ENCODE measurements at places on chromosomes 4 and X. TPM values are rescaled to one million over a fixed set of nuclear protein-coding genes. Genes with fewer than 3 reads are reported as not detected.

Gene TRAM1L1
- total RNA-seq = not detected

- H3K27ac ChIP-seq = no peak overlapping the region
- H3K27me3 ChIP-seq = no peaks in the 10 kb centered on the region
- no peaks in the 10 kb centered on the region for H3K36me3 ChIP-seq
- H3K4me1 ChIP-seq = no peaks in the 10 kb centered on the region
- no peak overlapping the region for H3K4me3 ChIP-seq
Measured at GRCh38 chrX:76605390-76605789, 177.9 kb downstream of the MAGEE1 start.

Gene TMEM31
- total RNA-seq = 0.52 TPM

DNA sequence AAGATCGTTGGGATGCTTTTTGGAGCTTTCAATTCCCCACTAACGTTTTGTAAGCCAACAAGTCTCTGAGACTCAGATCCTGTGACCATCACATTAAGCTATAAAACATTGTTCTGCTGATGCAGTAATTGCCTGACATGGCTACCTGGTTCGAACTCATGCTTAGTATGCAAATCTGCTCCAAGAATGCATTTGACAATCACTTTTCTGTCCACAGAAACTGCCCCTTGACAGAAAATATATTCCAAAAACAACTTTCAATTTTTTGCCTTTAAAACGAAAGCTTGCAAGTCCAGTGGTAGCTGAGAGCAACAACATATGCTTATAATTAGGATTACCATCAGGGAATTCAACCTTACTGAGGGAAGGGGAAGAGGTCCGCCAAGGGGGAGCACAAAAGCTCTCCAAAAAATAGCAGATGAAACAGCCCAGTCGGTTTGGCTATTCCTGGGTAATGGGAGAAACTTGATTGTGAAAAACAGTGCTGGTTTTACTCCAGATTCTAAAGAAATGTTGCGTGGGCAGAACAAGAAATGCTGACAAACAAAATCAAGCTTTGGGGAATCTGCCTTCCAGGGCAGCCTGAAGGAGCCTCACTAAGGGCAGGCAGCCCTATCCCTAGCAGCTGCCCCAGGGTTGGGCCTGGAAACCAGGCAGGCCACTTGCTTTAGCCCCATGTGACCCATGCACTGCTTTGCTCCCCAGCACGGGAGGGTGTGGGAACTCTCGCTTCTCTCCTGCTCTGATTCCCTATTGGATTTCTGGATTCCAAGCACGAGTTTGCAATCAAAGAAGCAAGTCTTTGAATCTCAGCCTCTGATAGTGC is 160.7 kb upstream of the LDB2 start:
- H3K27me3 ChIP-seq = no peaks in the 10 kb centered on the region
- no peak overlapping the region for H3K27ac ChIP-seq
- H3K36me3 ChIP-seq = no peaks in the 10 kb centered on the region
- no peaks in the 10 kb centered on the region for H3K4me1 ChIP-seq
- DNase-seq = no peak

GRCh38 chrX:102067966-102068723 is 57.3 kb upstream of the TCEAL2 start:
- no peaks in the 10 kb centered on the region for H3K36me3 ChIP-seq
- DNase-seq = no peak
- H3K4me3 ChIP-seq = no peak overlapping the region
- no peak overlapping the region for H3K27ac ChIP-seq
- H3K27me3 ChIP-seq = peaks cover 11% of the 10 kb centered on the region

DNA sequence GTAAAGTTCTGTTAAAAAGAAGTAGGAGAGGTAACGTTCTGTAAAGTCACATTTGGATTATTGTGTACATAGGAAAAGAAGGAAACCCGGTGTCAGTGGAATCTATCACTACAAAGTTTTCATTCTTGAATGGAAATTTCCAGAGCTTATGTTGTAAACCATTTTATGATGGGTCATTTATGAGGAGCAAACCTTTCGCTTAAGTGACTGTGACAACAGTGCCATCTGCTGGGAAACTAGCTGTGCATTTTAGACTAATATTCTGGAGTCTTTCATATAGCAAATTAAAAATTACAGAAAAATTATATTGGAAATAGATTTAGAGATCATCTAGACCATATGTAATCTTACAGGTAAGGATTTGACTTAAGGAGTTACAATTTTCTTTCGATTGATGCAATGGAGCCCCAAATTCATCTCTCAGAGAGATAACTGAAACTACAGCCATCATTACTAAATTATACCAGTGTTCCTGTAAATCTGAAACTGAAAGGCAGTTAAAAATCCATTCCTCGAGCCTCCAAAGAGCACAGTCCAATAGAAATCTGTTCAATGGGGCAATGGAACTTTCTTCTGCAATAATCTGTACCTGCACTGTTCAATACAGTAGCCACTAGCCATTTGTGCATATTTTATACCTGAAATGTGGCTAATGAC is 26.9 kb downstream of the ASB9 start:
- no peaks in the 10 kb centered on the region for H3K36me3 ChIP-seq
- H3K4me3 ChIP-seq = no peak overlapping the region
- peaks cover 8% of the 10 kb centered on the region for H3K4me1 ChIP-seq
- no peak overlapping the region for H3K27ac ChIP-seq
- peak; percentile 36 for DNase-seq

- H3K36me3 ChIP-seq = no peaks in the 10 kb centered on the region
- H3K27ac ChIP-seq = peak overlapping the region; percentile 80
- peak; percentile 56 for DNase-seq
- peaks cover 68% of the 10 kb centered on the region for H3K4me1 ChIP-seq
- H3K4me3 ChIP-seq = peak overlapping the region; percentile 63
Measured at GRCh38 chr4:184265546-184266351, 48.1 kb upstream of the ENPP6 start.

GRCh38 chr4:61162116-61162515 is 38.0 kb upstream of the ADGRL3 start:
- no peaks in the 10 kb centered on the region for H3K4me1 ChIP-seq
- H3K4me3 ChIP-seq = no peak overlapping the region
- H3K27me3 ChIP-seq = no peaks in the 10 kb centered on the region
- no peak overlapping the region for H3K27ac ChIP-seq

DNA sequence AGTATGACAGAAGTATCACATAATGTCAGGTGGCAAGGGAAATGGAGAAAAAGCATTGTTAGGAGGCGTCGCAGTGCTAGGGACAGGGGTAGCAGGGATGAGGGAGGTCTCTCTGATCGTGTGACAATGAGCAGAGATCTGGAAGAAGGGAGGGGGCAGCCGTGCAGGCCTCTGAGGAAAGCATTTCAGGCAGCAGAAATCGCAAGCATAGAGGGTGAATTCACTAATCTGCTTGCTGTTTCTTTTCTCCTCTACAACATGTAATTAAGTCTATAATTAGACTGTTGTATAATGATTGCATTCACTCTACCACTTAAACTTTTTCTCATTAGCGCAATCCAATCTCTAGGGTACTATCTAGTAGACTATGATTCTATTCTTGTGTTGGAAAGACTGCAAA is 9.1 kb downstream of the CYP4V2 start:
- no peak overlapping the region for H3K4me3 ChIP-seq
- H3K27me3 ChIP-seq = no peaks in the 10 kb centered on the region
- H3K4me1 ChIP-seq = peaks cover 27% of the 10 kb centered on the region
- no peak overlapping the region for H3K27ac ChIP-seq
- DNase-seq = no peak
- peaks cover 10% of the 10 kb centered on the region for H3K36me3 ChIP-seq

Gene OTOP1
- total RNA-seq = not detected

DNA sequence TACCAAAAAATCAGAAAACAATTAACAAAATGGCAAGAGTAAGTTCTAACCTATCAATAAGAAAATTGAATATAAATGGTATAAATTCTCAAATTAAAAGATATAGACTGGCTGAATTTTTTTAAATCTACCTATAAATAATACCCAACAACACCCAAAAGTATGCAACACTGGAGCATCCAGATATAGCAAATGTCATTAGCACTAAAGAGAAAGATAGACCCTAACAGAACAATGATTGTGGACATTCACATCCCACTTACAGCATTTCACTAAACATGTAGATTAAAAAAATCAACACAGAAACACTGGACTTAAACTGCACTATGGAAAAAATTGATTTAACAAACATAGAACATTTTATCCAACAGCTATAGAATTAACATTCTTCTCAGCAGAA is 673.0 kb upstream of the GRID2 start:
- no peak overlapping the region for H3K27ac ChIP-seq
- H3K4me1 ChIP-seq = no peaks in the 10 kb centered on the region
- no peak for DNase-seq
- H3K36me3 ChIP-seq = no peaks in the 10 kb centered on the region
- no peak overlapping the region for H3K4me3 ChIP-seq

GRCh38 chr4:7652451-7652881 is 217.7 kb upstream of the PSAPL1 start:
- H3K4me1 ChIP-seq = peaks cover 32% of the 10 kb centered on the region
- no peaks in the 10 kb centered on the region for H3K36me3 ChIP-seq
- no peak overlapping the region for H3K27ac ChIP-seq
- peaks cover 8% of the 10 kb centered on the region for H3K27me3 ChIP-seq

Gene NIPAL1
- total RNA-seq = 1.9 TPM

Gene GASK1B
- total RNA-seq = not detected

- no peaks in the 10 kb centered on the region for H3K36me3 ChIP-seq
- H3K4me3 ChIP-seq = no peak overlapping the region
- DNase-seq = no peak
Measured at GRCh38 chr4:140739971-140740370, 16.2 kb downstream of the TBC1D9 start.

Gene MTNR1A
- not detected for total RNA-seq

Gene SHISA3
- total RNA-seq = 0.14 TPM

DNA sequence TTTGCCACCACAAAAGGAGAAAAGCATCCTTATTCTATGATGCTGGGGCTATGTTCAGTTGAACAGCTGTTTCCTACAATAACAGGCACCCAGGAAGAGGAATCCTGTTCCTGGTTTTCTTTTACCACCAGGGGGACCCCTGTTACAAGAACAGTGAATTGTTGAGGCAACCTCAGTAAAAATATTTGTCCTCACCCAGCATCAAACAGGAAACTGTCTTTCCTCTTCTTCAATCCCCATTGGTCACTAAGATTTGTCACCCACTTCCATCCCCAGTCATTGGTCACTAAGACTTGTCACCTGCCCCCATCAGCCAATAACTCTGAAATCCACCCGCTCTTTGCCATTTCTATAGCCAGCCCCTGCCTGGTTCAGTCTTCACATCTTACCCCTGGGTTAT is 143.5 kb upstream of the GALNT7 start:
- H3K27ac ChIP-seq = no peak overlapping the region
- no peak overlapping the region for H3K4me3 ChIP-seq
- H3K27me3 ChIP-seq = no peaks in the 10 kb centered on the region
- H3K36me3 ChIP-seq = no peaks in the 10 kb centered on the region
- DNase-seq = no peak
- no peaks in the 10 kb centered on the region for H3K4me1 ChIP-seq

- no peaks in the 10 kb centered on the region for H3K36me3 ChIP-seq
- no peak overlapping the region for H3K4me3 ChIP-seq
- H3K27ac ChIP-seq = no peak overlapping the region
Measured at GRCh38 chr4:29708473-29708872, 1011.7 kb upstream of the PCDH7 start.

DNA sequence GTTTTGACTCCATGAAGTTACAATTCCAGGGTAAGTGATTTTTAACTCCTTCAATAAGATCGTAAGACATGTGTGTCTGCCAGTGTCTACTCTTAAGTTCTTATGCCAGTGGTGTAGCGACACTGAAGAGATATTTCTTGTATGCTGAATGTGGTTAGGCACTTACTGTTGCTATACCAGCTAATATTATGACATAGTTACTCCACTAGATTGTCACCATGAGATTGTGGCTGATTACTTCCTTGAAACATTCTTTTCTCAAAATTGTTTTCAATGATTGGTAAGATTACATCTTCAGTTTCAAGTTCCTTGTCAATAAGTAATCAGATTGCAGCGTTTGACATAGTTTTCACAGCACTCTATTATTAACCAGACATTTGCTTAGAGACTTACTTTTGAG is 60.6 kb upstream of the PAGE5 start:
- no peak overlapping the region for H3K4me3 ChIP-seq
- H3K27me3 ChIP-seq = no peaks in the 10 kb centered on the region
- peaks cover 4% of the 10 kb centered on the region for H3K36me3 ChIP-seq
- no peak for DNase-seq
- H3K4me1 ChIP-seq = peaks cover 9% of the 10 kb centered on the region

Gene REELD1
- total RNA-seq = 0.21 TPM

DNA sequence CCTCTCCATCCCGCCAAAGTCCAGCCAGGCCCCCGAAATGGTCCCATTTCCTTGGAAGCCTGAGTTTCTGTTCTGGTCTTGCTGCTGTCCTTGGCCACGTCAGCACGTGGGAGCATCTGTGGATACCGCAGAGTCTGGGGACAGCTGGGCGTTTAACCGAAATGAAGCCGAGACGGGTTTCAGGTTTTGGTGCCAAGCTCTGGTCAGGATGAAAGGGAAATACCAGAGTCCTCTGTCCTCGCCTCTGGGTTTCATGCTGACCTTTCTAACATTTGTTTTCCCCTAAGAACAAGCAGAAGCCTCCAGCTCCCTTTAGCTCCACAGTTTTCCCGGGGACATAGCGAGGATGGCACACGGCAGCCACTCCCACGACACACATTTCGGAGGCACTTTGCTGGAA is 19.7 kb downstream of the SHOX start:
- no peaks in the 10 kb centered on the region for H3K36me3 ChIP-seq
- no peak for DNase-seq
- no peak overlapping the region for H3K27ac ChIP-seq
- H3K4me3 ChIP-seq = no peak overlapping the region
- no peaks in the 10 kb centered on the region for H3K4me1 ChIP-seq

- no peak overlapping the region for H3K4me3 ChIP-seq
- H3K36me3 ChIP-seq = no peaks in the 10 kb centered on the region
- no peak overlapping the region for H3K27ac ChIP-seq
- H3K27me3 ChIP-seq = no peaks in the 10 kb centered on the region
- H3K4me1 ChIP-seq = peaks cover 2% of the 10 kb centered on the region
Measured at GRCh38 chr4:88880501-88881226, 176.3 kb downstream of the FAM13A start.

Data from activated CD4-positive, alpha-beta memory T cell treated with anti-CD3 and anti-CD28 coated beads for 36 hours (primary cell).